ENCODE measurements at places on chromosomes 7 and 10. TPM values are rescaled to one million over a fixed set of nuclear protein-coding genes. Genes with fewer than 3 reads are reported as not detected.

Gene ZNF25
- 5.1 TPM for polyA plus RNA-seq

Gene MKX
- not detected for polyA plus RNA-seq

Gene ANKRD7
- polyA plus RNA-seq, result not detected

Gene ZC3HAV1L
- polyA plus RNA-seq, result 0.21 TPM

GRCh38 chr10:13621931-13622330, 35.2 kb downstream of the PRPF18 start:
- H3K36me3 ChIP-seq, result peaks cover 15% of the 10 kb centered on the region
- no peaks in the 10 kb centered on the region for H3K4me1 ChIP-seq
- no peaks in the 10 kb centered on the region for H3K27me3 ChIP-seq
- no peak overlapping the region for H3K27ac ChIP-seq
- no peak for DNase-seq

DNA sequence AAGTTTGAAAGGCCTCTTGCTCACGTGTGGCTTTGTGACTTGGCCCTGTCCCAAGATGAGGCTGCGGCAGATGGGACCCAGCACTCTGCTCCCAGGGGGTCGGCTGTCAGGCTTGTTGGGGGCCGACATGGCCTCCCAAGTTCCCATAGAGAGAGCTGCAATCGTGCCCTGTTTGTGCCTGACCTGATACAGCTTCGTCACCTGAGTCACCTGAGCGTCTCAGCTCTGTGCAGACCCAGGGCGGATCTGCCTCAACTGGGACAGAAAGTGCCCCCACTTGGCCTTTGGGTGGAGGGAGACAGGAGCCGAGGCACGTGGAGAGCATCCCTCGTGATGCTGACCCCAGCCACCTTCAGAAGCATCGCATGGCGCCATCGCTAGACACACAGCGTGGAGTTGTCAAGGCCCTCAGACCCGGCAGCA, 21.7 kb downstream of the PAPOLB start:
- DNase-seq, result no peak
- H3K36me3 ChIP-seq, result no peaks in the 10 kb centered on the region
- H3K27ac ChIP-seq, result no peak overlapping the region
- H3K4me3 ChIP-seq, result no peak overlapping the region

Gene H2BK1
- polyA plus RNA-seq, result not detected

All from immature natural killer cell (primary cell).